Activated T-helper 1 cell treated with anti-CD3 and anti-CD28 coated beads, Interleukin-2, amount 50 U/mL, for 16 hours (primary cell): ENCODE measurements at places on chromosomes 2 and 18.

DNA sequence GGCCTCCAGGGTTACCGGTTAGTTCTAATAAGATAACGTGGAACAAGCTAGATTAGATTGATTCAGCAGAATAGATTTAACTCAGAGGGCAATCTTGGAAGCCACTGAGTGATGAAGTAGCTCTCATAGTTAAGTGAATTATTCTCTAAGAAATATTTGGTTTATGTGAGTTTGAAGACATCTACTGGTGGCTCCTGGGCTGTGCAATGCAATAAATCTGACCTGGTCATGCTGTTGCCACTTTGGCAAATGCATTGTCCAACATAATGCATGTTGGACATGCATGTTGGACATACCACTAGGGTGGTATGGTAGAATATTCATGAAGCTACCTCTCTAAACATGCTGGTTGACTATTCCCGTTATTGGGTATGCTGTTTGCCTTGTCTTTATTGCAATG, 493.7 kb upstream of the VRK2 start:
- no peak for DNase-seq

- DNase-seq = no peak
Measured at GRCh38 chr2:5914811-5915611, 222.8 kb downstream of the SOX11 start.

DNA sequence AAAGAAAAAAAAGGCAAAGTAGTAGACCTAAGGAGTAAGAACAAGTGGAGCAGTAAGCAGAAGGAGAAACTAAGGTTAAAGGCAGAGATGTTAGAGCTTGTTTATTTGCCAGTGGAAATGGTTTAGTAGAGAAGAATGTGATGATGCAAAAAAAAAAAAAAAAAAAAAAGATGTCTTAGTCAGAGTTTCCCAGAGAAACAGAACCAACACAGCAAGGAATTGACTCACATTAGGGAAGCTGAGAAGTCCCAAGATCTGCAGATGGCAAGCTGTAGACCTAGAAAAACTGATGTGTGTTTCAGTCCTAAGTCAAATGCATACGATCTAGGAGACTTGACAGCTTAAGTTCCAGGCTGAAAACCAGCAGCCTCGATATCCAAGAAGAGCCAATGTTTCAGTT, 1548.8 kb upstream of the LRRTM1 start:
- DNase-seq = no peak

- no peak for DNase-seq
Measured at GRCh38 chr2:237613679-237614078, 13.7 kb upstream of the LRRFIP1 start.

DNA sequence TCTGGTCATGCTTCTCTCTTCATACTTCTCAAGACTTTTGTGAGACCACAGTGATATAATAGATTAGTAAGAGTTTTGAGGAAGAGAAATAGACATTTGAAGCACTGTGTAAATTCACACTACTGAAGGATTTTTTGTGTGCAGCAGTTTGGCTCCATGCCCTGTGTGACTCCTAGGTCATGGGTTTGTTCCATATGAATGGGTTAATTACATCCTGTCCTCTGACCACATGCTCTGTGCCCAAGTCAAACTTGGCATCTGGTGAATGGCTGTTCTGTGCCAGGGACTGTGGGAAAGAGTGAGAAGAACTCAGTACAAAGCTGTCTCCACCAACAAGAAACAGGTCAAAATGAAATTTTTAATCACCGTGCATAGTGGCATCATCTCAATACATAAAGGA, 304.0 kb downstream of the LNPK start:
- no peak for DNase-seq

DNA sequence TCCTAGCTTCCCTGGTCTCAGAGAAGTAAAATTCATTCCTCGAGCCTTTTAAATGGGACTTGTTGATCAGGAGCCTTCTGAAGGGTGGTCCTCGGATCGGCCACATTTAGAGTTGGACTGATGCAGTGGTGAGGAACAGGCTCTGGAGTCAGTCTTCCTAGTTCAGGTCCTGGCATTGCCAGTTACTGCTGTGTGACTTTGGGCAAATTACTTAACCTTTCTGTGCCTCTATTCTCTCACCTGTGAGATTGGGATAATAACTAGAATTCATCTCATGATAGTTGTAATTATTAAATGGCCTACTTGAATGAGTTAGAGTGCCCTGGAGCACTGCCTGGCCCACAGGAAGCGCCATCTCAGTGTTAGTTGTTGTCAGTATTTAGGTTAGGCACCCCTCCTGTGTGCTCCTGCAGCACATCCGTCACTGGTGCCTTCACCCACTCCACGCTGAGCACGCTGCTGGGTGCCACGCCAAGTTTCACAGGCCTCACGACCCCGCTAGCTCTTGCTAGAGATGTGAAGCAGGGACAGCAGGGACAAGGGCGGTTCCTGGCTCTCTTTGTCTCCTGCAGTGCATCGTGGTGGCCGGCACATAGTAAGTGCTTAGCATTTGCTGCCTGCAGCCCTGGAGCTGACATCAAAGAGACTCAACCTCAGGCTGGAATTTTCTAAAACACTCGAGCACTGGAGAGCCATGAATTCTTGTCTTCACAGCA, 122.9 kb downstream of the FAM210A start:
- no peak for DNase-seq

DNA sequence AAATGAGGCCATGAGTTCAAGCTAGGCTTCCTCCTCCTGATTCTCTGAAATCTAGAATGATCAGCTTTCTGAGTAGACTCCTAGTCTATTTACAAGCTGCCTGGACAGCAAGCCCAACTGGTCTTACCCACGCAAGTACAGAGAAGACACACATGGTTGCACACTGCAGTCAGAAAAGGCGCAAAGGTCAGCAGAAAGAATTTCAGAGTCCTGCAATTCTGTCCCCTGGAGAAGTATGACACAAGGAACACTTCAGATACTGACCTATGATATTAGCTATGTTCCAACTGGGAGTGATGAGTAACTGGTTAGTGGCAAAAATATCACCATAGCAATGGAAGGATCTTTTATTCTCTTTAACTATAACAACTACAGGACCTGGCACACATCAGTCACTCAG, 336.1 kb upstream of the PKDCC start:
- no peak for DNase-seq

- DNase-seq = no peak
Measured at GRCh38 chr2:40611196-40611595, 159.3 kb upstream of the SLC8A1 start.

GRCh38 chr2:200405599-200406298, 99.3 kb downstream of the SPATS2L start:
- no peak for DNase-seq

- DNase-seq = no peak
Measured at GRCh38 chr2:230203110-230203676, 16.6 kb downstream of the SP110 start.

GRCh38 chr18:1147730-1148129, 243.1 kb downstream of the ADCYAP1 start:
- no peak for DNase-seq

GRCh38 chr18:9055626-9056025, 46.9 kb upstream of the NDUFV2 start:
- DNase-seq = no peak

DNA sequence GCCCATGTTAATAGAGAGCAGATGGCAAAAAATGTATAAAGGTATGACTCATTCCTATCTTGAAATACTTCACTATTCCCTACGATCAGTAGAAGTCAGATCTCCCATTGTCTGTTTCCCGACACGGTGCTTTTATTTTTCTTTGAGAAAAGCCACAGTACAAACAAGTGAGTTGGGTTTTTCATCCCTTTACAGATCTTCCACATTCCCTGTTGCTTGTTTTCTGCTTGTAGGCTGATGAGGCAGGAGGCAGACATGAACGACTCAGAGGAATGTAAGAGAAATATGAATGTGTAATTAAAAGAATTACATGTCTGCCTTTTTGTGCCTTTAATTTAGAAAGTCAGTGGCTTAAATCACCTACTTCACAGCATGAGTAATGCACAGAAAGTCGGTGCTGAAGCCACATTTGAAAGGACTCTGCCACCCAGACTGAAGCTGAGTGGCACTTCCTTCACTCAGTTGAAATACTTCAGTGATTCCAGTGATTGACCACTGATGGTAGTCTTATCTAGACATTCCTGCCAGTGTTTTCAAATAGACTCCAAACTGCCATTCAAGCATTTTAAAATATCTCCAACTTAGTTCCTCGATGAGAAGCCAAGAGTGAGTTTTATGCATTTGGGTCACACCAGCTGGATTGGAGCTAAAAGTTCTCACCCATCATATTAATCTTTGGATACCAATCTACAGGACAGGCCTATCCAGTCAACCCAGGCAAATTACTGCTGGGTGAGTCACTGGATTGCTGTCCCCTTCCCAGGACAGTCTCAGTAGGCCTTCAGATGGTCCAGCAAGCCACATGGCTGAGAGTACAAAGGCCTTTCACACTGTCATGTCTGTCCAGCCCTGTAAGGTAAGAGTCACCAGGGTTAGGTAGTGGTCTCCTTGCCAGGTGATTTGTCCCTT, 79.0 kb downstream of the COLEC12 start:
- DNase-seq = no peak

DNA sequence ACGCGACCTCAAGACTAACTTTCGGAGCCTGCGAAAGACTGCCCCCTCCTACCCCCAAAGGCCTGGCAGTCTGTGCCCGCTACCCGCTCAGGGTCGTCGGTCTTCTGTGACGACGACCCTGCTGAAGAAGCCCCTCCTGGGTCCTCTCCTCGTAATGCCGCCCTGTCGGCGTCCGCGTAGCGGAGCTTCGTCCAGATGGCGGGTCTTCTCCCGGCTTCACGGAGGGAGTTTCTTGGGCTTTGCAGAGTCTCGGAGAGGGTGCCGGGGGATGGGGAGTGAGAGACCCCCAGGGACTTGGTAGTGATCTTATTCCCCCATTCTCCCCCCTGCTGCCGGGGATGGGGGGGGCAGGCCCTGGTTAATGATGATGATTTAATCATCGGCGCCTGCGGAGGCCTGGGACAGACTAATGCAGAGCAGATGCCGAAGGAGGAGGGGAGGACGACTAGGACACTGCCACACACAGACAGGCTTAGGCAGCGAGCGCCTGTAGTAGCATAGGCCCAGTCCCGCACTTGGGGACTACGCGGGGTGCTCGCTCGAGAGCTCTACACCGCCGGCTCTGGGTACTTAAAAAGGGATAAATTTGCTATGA, 528 bp upstream of the PCGF1 start:
- no peak for DNase-seq

- DNase-seq = no peak
Measured at GRCh38 chr18:49768051-49768391, 45.3 kb downstream of the ACAA2 start.

- DNase-seq = no peak
Measured at GRCh38 chr18:57431002-57431382, 4.2 kb upstream of the ONECUT2 start.

DNA sequence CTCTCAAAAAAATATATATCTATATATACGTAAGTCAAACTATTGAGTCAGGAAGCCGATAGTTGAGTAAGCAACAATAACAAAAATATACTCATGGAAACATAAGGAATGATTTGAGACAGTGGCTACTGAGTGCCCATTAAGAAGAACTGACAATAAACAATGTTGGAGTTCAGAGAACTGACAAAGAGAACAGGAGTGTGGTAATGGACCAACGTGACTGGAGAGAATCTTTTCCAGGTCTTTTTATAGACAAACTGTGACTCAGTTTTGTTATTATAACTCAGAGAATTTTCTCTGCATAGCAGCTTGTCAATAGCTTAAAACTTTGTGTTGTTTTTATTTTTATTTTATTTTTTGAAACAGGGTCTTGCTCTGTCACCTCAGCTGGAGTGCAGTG, 4.6 kb upstream of the GALM start:
- DNase-seq = no peak

GRCh38 chr2:189570570-189571031, 10.0 kb downstream of the SLC40A1 start:
- DNase-seq = no peak

DNA sequence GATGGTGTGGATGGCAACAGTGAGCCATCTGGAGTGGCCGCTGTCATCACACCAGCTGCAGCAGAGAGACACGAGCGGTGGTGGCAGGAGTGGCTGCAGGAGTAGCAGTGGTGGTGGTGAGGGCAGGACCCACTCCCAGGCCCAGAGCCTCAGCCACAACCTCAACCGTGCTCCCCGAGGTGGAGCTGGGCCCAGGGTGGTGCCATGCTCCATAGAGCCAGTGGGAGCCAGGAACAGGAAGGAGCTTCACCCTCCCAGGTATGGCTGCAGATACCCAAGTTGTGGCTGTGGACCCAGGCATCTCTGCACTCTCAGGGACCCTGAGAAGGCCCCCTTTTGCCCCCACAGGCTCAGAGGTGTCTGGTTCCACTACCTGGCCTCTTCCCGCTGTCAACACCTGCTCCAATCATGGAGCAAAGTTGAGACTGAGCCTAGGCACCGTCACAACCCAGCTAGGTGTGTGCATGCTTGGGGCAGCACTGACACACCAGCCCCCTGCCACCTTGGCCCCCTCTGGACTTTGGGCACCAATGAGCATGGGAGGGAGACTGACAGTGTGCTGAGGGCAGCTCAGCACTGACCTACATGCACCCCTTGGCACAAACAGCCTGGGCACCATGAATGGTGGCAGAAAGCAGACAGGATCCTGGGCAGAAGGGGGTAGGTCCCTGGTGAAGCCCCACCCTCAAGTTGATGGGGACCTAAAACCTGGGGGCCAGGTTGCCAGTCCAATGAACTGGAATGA, 188.9 kb downstream of the NDUFA10 start:
- DNase-seq = no peak

GRCh38 chr18:59492756-59493421, 133.8 kb upstream of the LMAN1 start:
- DNase-seq = no peak

GRCh38 chr2:86015006-86015405, 90.7 kb downstream of the POLR1A start:
- DNase-seq = no peak

GRCh38 chr2:106107509-106108131, 86.5 kb downstream of the UXS1 start:
- DNase-seq = peak; percentile 38

- DNase-seq = no peak
Measured at GRCh38 chr2:120399889-120400240, 53.9 kb downstream of the INHBB start.

DNA sequence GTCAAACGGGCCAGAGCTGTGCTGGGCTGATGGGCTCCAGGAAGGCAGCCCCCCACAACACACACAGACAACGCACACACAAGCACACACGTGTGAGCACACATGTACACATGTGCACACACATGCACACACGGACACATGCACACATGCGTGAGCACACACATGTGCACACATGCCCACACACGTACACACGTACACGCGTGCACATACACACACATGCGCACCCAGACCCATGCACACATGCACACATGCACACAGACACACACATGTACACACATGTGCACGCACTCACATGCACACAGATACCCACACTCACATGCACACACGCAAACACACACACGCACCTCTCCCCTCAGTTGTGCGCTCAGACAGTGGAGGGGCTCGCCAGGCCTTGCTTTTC, 31.2 kb upstream of the HPCAL1 start:
- no peak for DNase-seq

GRCh38 chr2:196590286-196590685, 49.2 kb upstream of the CCDC150 start:
- no peak for DNase-seq

GRCh38 chr2:108171657-108172056, 68.1 kb upstream of the SULT1C3 start:
- no peak for DNase-seq

- no peak for DNase-seq
Measured at GRCh38 chr2:140627136-140627535, 1503.7 kb downstream of the LRP1B start.
